ENCODE measurements at places on chromosomes 7 and 10. TPM values are rescaled to one million over a fixed set of nuclear protein-coding genes. Genes with fewer than 3 reads are reported as not detected.

Gene NME8
- not detected for total RNA-seq

Gene PAOX
- 2.4 TPM for total RNA-seq

Gene GSTO2
- total RNA-seq: 2.2 TPM

Gene ENTPD1
- total RNA-seq: 0.05 TPM

Gene C10orf62
- not detected for total RNA-seq

Gene FAM13C
- total RNA-seq: 0.28 TPM

Gene AZGP1
- not detected for total RNA-seq

Gene CFAP46
- total RNA-seq: 1.7 TPM

All from A549 treated with DMSO at 1 μM for 4 hours (cell line).